HS-5 (cell line): ENCODE measurements at places on chromosomes 5 and 9.
A peak's percentile ranks its signal among the peaks of the same experiment; 100 is the strongest.

DNA sequence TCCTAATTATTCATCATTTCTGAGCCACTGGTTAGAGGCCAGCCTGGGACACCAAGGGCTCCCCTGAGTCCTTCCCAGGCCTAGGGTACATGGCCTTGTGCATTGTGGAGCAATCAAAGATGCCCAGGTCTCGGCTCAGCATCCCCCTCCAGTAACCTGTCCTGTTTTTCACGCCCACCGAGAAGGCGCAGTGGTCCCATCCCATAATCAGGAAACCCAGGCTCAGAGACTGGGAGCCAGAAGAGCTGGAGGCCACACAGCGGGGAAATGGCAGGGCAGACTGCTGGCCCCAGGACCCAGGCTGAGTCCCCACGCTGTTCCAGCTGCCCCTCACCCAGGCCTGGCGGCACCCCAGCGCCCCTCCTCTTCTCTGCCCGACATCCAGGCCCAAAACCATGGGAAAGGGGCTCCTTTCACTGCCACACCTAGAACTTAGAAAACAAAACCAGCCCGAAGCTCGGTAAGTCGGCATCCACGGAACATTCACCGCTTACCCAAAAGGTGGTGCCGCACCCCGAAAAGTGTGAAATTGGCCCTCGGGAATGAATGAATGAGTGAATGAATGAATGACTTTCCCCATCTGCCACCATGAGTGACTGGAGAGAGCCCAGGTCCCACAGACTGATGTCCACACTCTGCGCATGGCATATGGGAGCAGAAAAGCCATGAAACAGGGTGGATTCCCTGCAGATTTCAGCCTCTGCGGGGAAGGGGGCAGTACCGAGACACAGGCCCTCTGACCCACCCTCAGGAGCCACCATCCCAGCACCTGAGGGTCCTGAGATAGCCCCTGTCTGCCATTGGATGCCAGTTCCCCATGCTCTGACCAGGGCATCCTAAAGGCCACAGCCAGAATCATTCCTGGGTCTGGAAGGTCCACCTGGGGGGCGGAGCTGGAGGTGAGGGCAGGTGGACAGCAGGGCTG, 132.5 kb downstream of the OLFM1 start:
- DNase-seq, result no peak

- DNase-seq, result no peak
Observed at GRCh38 chr5:82662340-82662739, 384.2 kb upstream of the RPS23 start.

- DNase-seq, result no peak
Observed at GRCh38 chr9:81112627-81113452, 576.5 kb downstream of the TLE1 start.

DNA sequence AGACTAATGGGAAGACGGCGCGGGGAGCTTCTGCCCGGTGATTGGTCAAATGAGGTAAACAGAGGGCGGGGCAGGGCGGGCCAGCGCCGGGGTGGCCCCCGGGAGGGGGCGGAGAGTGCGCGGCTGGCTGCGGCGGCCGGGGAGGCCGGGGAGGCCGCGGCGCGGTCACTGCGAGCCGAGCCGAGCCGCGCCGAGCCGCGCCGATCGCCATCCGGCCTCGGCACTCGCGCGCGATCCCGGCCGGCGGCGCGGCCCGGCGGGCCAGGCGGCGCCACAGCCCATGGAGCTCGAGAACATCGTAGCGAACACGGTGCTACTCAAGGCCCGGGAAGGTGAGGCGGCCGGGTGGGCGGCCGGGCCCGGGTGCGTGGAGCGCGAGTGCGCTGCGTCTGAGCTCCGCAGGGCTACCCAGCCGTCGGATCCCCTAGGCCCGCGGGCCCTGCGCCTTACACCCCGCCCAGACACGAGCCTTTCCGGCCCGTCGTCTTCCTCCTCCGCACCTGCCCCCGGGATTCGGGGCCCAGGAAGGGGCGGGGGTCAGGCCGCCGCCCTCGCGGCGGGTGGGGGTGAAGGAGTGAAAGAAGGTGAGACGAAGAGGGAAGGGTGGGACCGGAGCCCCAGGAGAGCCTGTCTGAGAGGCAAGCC, at the start of gene GRK6:
Gene GRK6, plus strand, starts transcription at position 111 of the 645 bp plus-strand sequence. Its CDS starts 170 bp downstream, at position 281.
- no peak for DNase-seq

- no peak for DNase-seq
Observed at GRCh38 chr5:139472386-139473030, 1.7 kb downstream of the SMIM33 start.

DNA sequence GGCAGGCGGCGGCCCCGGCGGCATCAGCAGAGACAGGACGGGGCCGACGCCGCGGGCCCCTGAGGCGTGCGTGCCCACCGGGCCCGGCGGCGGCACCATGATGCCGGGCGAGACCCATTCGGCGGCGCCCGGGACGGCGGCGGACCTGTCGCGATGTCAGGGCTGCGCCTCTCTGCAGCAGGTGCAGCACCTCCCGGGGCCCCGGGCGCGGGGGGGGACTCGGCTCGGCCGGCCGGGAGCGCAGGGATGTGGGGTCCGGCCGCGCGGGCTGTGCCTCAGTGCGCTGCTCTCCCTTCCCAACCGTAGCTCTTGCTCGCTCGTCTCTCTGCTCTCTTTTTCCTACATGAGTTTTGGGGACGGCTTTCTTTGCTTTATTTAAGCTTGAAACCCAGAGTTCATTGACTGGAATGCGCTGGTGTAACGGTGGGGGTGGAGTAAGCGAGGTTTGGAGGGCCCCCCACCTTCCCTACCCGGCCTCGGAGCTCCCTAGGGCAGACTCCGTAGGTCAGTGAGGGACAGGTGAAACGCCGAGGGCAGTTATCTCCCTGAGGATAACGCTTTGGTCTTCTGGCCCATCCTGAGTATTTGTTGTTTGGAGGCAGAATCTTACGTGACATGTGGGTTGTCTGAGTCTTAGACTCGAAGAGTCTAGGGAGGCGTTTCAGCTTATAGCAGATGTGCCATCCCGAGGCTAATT, 490 bp downstream of the ICE1 start:
- DNase-seq, result no peak

DNA sequence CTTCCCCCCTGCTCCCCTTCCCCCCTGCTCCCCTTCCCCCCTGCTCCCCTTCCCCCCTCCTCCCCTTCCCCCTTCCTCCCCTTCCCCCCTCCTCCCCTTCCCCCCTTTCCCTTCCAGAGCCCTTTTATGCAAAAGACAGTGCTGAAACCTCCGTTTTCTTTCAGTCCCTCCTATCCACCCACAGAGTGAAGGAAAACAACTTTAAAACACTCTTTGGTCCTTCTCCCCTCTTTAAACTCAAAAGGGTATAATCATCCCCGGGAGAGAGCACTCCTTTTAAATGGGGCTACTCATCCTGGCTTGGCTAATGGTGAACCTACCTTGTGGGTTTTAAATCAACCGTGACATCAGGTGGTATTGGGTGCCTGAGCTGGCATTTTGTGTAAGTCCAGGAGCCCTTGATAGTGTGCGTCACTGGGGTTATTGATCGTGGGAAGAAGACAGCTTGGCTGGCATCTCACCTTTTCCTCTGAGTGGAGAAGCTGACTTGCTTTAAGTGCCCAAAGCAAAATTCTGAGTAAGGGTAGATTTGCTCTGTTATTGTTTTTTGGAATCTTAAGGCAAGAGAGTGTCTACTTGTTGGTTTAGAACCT, 2.7 kb downstream of the LARP1 start:
- DNase-seq, result no peak

- DNase-seq, result no peak
Observed at GRCh38 chr5:8057769-8058168, 188.8 kb downstream of the MTRR start.

DNA sequence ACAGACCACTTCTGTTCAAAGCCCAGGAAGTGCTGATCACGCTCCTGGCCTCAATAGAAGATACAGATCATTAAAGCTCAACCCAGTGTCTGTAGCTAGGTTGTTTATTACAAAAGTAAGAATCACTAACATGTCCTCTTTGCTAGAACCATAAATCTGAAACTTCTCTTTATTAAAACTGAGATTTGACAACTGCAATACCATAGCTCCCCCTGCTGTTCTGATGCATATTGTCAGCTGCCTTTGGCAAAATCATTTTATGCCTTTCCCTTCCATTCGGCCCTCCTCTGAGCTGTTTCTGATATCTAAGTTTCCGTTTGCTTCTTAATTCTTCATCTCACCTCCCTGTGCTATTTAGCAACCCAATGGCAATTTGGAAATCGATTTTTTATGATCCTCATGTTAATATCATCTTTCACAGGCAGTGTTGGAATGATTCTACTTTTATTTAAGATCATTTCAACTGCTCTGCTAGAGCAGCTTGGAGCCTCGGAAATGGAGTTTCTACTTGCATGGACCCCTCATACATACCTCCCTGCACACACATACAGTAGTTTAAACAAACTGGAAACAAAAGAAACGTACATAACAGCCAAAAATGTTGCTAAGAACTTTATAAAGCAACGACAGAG, 998.8 kb downstream of the MAT2B start:
- DNase-seq, result peak; percentile 50

GRCh38 chr5:58018016-58018415, 441.9 kb downstream of the PLK2 start:
- no peak for DNase-seq

DNA sequence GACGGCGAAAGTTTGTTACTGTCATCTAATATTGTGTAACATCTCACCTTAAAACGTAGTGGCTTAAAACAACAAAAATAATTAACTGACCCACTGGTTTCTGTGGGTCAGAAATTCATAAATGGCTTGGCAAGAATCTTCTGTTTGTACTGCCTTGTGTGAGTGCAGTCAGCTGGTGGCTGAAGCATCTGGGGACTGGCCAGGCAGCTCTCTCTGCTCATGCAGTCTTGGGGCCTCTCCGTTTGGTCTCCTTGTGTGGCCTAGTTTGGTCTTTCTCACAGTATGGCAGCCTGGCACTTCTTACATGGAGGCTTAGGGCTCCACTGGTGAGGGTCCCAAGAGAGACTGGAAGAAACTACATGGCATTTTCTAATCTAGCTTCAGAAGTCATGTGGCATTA, 49.0 kb upstream of the CTXN3 start:
- DNase-seq, result no peak

GRCh38 chr5:41921874-41922273, 3.2 kb upstream of the FBXO4 start:
- DNase-seq, result no peak

- no peak for DNase-seq
Observed at GRCh38 chr5:68545636-68546295, 330.2 kb downstream of the PIK3R1 start.

GRCh38 chr9:129627556-129628440, 1.8 kb downstream of the NTMT1 start:
- DNase-seq, result no peak

GRCh38 chr5:81750308-81751008, 439 bp downstream of the SSBP2 start:
- no peak for DNase-seq

DNA sequence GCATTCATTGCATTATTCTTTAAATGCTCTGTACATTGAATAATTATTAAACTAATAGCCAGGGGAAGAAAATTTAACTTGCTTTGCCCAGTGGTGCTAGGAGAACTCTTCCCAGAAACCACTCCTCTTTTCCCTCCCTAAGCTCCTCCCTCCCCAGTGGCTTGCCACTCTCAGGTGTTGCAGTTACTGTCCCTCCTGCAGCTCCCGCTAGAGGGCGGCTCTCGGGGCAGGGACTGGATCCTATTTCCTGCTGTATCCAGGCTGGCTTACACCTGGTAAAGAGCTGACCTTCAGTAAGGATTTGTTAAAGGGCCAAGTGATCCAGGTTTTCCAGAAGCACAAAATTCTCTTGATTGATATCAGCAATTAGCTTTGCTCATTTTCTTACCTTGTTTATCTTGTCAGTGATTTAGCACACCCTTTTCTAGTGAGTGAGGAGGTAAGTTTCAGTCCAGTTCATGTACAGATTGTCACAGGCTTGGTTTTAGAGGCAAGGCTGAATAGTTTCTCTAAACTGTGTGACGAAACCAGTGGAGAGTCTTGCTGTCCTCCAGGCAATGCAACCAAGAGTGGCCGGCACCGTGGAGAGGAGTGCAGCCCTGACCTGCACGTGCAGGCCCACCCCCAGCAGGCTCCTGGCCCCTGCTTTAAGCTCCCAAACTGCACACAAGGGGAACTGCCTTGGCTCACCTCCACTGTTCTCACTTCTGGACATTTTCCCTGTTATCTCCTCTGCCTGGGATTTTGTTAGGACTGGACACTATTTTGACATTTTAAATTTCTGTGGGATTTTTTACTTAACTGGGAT, 423.8 kb downstream of the SPOCK1 start:
- DNase-seq, result no peak

GRCh38 chr5:144333336-144333920, 162.8 kb downstream of the KCTD16 start:
- no peak for DNase-seq

DNA sequence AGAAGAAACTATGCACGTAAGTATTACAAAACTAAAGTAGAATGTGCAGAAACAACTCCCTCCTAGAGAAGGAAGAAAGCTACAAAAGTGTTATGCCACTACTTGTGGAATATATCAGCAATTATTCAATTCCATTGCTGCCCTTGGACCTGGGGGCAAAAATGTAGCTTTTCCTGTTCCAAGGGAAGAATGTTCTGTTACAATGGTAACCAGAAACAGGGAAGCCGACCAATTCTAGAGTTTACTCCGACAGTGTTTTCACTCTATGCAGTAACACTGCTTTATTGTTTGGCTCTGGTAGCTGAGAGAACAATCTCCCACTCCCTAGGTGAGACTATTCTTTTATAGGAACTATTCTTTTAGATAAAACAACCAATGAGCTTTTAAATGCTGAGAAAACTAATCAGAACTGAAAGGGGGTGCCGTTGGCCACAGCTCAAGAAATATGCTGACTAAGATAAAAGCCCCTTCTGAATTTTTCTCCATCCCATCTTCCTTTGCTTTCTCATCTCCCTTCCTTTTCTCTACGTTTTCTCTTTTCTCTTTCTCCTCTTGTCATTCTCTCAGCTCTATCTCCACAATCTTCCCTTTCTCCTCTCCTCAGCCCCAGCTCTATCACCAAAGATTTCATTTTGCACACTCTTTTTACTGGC, 54.1 kb downstream of the SLC1A3 start:
- no peak for DNase-seq

GRCh38 chr9:32968101-32969011, 33.1 kb downstream of the APTX start:
- DNase-seq, result no peak

GRCh38 chr5:79107020-79107796, 4.4 kb upstream of the BHMT start:
- DNase-seq, result no peak

DNA sequence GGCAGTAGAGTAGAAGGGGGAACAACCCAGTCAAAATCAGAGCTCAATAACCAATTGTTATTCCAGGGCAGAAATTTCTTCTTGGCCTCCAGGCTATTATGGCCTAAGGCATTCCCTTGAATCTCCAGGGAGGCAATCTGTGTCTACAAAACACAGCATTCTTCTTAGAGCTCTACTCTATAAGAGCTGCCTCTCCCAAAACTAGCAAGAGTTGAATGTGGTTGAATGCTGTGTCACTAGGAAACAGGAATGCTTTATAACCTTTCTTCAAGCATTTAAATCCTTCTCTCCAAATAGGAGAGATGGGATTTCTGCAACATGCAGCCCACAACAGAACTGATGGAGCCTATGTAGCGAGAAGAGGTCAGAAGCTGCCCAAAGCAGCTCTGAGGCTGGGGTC, 97.1 kb upstream of the APC start:
- DNase-seq, result no peak

- peak; percentile 89 for DNase-seq
Observed at GRCh38 chr5:56211298-56211865, 21.7 kb downstream of the ANKRD55 start.

GRCh38 chr9:78406933-78407332, 110.0 kb downstream of the PSAT1 start:
- no peak for DNase-seq
